ENCODE measurements at places on chromosomes 16 and 17.

DNA sequence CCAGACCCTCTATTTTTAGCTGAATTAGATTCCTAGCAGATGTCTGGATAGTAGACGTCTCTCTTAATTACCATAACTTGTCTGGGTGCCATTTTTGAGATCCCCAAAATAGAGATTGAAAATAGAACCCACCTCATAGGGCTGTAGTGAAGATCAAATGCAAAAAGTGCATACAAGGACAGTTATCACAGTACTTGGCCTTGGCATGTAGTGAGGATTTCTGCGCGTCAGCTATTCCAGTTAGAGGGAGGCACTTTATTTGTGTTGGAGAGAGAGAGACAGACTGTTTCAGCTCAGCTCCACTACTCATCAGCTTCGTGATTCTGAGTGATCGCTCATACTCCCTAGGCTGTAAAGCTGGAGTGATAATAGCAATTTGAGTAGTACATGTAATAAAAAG, 59.6 kb upstream of the CDH13 start:
- no peak for DNase-seq

GRCh38 chr16:78778101-78779004, 678.9 kb downstream of the WWOX start:
- no peak for DNase-seq

DNA sequence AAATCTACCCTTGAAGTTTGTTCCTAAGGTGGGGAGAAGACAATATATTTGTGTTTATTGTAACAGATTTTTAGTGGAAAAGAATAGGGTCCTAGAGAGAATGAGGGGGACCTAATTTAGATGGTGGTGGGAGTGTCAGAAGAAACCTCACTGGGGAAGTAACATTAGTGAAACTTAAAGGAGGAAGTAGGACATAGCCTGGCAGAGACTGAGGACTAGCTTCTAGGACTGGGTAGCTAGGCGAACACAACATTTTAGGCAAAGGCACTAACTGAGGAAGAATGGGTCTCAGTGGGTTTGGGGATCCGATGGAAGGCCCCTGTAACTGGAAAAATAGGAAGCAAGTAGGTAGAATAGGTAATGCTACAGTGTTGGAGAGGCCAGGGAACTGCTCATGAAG, 4.2 kb upstream of the ARL2BP start:
- DNase-seq = no peak

GRCh38 chr17:41322903-41323895, 7.7 kb upstream of the KRTAP17-1 start:
- DNase-seq = no peak

DNA sequence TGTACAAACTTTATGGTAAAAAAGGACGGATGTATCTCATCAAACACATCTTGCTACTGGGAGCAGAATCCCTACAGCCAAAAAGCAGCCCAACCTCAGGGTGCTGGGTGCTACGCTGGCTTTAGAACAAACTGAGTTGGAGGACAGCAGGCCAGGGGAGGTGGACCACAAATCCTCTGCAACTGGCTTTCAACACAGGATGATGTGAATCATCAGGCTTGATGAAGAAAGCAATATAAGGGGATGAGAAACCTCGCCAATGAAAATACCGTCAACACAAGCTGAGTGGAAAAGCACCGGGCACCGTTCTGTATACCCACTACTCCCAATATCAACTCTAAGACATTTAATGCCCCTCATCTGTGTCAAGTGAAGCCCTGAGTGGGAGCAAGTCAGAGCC, 14.3 kb downstream of the HBQ1 start:
- no peak for DNase-seq

- DNase-seq = peak; percentile 65
Observed at GRCh38 chr17:1001640-1002411, 4.9 kb downstream of the TIMM22 start.

GRCh38 chr17:69869667-69870066, 205.4 kb upstream of the KCNJ16 start:
- DNase-seq = no peak

DNA sequence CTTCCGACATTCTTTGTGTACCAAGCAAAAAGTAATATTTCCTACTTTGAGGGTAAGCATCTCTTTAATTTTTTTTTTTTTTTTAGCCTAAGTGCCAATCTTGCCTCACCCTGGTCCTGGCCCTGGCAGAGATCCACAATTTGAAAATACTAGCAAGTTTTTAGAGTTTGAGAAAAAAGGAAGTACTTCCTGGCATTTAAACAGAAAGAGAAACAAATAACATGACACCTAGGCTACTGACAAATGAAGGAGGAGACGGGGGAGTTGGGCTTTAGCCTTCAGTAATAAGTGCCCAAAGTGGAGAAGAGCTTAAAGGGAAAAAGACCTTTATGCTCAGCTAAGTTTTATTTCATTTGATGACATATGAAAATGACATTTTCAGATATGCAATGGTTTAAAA, 92.8 kb downstream of the HS3ST3A1 start:
- DNase-seq = no peak

DNA sequence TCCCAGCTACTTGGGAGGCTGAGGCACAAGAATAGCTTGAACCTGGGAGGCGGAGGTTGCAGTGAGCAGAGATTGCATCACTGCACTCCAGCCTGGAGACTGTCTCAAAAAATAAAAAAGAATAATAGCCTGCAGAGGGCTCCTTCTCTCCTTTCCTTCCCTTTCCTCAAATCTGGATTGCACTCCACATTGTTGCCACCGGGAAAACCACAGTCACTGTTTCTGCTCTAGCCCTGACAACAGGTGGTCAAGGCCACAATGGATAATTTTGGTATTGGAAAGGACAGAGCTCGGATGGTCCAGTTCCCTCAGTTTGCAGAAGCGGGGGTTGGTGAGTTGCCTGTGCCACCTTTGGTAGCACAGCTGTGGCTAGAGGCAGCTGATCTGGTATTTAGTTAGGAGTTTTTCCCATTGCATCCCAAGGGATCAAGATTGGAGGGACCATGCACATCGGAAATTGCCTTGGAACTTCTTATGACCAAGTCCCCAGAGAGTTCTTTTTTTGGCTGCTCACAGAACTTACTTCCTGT, 44.7 kb upstream of the PRSS54 start:
- DNase-seq = peak; percentile 31

DNA sequence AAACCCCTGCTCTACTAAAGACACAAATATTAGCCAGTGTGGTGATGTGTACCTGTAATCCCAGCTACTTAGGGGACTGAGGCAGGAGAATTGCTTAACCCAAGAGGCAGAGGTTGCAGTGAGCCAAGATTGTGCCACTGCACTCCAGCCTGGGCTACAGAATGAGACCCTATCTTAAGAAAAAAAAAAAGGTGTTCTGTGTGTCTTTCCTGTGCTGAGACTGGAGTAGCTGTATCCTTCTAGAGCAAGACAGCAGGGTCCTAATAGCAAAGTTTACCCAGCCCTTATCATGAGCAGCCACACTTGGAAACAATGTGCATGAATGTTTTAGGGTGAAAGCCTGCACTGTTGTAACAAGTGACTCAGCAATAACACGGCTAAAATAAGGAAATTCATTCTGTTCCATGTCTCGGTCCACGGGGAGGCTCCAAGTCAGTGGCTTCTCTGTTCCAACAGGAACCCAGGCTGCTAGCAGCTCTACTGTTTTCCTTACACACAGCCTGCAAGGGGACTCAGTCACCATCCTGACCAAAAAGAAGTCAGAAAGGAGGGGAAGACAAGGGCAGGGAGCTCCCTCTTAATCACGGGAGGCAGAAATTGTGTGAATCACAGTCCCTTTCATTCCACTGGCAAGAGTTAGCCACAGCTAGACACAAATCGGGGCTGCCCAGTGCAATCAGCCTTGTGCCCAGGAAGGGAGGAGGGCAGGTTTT, 7.1 kb upstream of the SLC5A11 start:
- DNase-seq = peak; percentile 25

DNA sequence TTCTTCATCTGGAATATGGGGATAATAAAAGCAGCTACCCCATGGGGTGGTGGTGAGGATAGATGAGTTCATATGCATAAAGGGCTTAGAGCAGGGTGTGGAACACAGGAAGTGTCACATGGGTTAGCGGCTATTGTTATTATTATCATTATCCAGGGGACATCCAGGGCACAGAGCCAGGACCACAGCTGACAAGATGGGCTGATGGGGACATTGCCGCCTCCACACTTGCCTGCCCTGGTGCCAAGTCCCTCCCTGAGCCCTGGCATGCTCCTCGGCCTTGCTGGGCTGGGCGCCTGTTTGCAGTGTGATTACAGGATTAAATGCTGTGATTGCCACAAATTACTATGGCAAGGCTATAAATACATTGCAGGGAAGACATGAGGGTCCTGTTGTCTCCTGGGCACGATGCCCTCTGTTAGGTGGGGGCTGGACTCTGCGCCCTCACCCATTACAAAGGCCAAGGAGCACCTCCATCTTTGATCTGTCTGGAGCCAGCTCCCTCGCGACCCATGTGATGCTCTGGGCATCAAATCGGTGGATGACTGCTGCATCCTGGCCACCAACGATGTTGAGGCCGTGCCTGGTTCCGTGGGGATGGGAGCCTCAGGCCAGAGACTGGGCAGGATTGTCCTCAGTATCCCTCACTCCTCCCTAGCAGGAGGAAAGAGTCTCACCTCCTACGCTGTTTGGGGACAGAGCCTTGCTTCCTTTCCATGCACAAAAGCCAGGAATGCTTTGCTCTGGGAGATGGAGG, 43.2 kb downstream of the PIMREG start:
- DNase-seq = no peak

DNA sequence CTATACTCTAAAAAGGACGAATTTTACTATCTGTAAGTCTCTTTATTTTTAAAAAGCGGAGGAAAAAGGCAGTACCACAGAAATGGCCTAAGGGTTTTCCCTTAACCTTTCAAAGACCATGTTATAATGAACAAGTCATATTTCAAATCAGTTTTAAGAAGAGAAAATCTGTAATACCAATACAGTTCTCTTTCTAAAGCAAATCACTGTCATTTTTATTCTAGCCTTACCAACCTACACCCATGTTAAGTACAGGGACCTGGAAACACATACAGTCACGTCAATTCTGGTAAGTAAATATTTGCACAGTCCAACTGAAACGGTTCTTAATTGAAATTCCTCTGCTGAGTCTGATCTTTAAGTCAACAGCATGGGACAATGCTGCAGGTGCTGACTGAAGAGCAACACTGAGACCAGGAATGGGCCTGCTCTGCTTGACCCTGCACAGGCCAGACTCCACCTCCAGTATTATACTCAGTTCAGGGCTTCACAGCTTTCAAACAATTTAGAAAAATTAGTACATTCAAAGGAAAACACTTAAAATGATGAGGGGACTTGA, 20.2 kb downstream of the MBTPS1 start:
- DNase-seq = no peak

DNA sequence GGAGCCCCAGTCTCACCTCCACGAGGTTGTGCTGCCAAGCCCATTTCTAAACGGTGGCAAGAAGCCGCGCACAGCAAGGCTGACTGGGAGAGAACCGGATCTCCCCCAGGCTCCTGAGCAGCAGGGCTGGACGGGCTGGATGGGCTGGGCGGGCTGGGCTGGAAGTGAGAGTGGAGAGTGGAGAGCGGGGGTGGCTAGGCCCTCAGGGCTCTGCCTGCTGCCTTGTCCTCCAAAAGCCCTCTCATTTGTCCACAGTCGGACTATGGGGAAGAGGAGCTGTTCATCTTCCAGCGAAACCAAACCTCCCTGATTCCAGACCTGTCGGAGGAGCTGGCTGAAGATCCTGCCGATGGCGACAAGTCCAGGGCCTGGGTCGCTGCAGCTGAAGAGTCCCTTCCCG, 3.2 kb downstream of the DNAAF8 start:
- DNase-seq = no peak

DNA sequence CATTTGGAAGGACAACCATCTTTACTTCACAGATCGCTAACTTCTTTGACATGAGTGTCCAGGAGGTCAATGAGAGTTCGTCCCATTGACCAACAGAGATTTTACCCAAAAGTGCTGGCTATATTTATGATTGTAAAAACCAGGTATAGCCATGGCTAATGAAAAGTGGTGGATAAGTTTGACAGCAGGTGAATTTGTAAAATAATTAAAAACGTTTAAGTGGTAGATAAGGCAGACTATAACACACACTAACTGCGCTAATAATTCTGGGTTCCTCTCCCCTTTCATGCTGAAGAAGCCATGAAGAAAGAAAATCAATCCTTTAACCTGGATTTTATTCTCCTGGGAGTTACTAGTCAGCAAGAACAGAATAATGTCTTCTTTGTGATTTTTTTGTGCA, at the start of gene OR1A2:
OR1A2 (plus strand) TSS at position 301 of the 400 bp plus-strand sequence; CDS start at position 301, 0 bp downstream.
- DNase-seq = no peak

- DNase-seq = no peak
Observed at GRCh38 chr16:16148755-16149154, 74.5 kb downstream of the ABCC6 start.

- DNase-seq = no peak
Observed at GRCh38 chr17:81537343-81537855, 9.2 kb downstream of the FSCN2 start.

GRCh38 chr16:17564856-17565255, 94.1 kb upstream of the XYLT1 start:
- DNase-seq = no peak

GRCh38 chr17:74123866-74124444, 79.5 kb upstream of the RPL38 start:
- DNase-seq = no peak

- DNase-seq = no peak
Observed at GRCh38 chr17:80817321-80817845, 174.3 kb upstream of the CHMP6 start.

GRCh38 chr16:85479972-85480726, 133.0 kb upstream of the GSE1 start:
- no peak for DNase-seq

- DNase-seq = no peak
Observed at GRCh38 chr17:39631403-39631802, 4.7 kb downstream of the PPP1R1B start.

DNA sequence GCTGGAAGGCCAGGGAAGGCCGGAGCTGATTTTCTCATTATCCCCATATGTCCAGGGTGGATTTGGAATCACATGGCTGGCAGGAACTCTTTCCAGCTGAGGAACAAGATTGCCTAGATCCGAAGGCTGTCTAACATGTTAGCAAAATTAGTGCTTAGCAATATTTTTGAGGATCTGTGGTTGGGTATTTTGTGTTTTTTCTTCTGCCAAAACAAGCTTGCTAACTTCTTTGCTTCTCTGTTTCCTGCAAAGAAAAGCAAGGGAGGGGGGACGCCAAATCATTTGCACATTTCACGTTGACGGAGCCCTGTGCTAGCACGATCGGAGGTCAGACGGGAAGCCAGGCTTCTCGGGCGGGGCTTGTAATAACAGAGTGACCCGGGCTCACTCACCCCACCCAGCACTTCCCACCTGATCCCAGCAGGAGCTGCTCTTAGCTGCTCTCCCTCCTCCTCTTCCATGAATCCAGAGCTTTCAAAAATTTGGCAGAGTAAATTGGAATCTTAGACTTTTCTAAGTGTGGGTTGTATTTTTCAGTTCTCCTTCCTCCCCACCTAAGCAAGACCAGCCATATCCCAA, 33.3 kb upstream of the FOXF1 start:
- no peak for DNase-seq

GRCh38 chr16:52439171-52439701, 107.7 kb downstream of the TOX3 start:
- no peak for DNase-seq

All from fibroblast of upper back skin (primary cell).